Smooth muscle cell of the umbilical artery (primary cell): ENCODE measurements at places on chromosomes 3 and 15. TPM values are rescaled to one million over a fixed set of nuclear protein-coding genes. Genes with fewer than 3 reads are reported as not detected.

PLXNA1 gene
- total RNA-seq: 62.7 and 118 TPM in 2 replicates

CHAC1 gene
- total RNA-seq: 9.5 and 41.9 TPM in 2 replicates

COL7A1 gene
- 52.0 and 55.2 TPM in 2 replicates for total RNA-seq

THRB gene
- not detected in 2 replicates for total RNA-seq

UQCC5 gene
- total RNA-seq: 2.3 and 3.0 TPM in 2 replicates

SFMBT1 gene
- total RNA-seq: 3.3 and 6.4 TPM in 2 replicates

CLDND1 gene
- total RNA-seq: 116 and 134 TPM in 2 replicates

CEP19 gene
- 2.5 and 5.0 TPM in 2 replicates for total RNA-seq

CASR gene
- not detected in 2 replicates for total RNA-seq

ZKSCAN7 gene
- total RNA-seq: 4.2 and 8.6 TPM in 2 replicates

CDHR4 gene
- not detected in 2 replicates for total RNA-seq

FBXW12 gene
- not detected in 2 replicates for total RNA-seq

TMEM44 gene
- 17.2 and 27.5 TPM in 2 replicates for total RNA-seq

DNAJA4 gene
- 2.7 and 3.0 TPM in 2 replicates for total RNA-seq

FOXB1 gene
- total RNA-seq: not detected in 2 replicates

DVL3 gene
- 41.6 and 63.3 TPM in 2 replicates for total RNA-seq

RASA2 gene
- total RNA-seq: 13.7 and 21.4 TPM in 2 replicates

PCSK6 gene
- total RNA-seq: 1.2 and 3.2 TPM in 2 replicates

NAA80 gene
- 1.5 and 4.2 TPM in 2 replicates for total RNA-seq

TM4SF1 gene
- total RNA-seq: 17.5 and 59.2 TPM in 2 replicates

ATR gene
- 33.3 and 42.4 TPM in 2 replicates for total RNA-seq

NEO1 gene
- total RNA-seq: 88.6 and 109 TPM in 2 replicates

SERINC4 gene
- not detected in 2 replicates for total RNA-seq

REC114 gene
- total RNA-seq: not detected in 2 replicates

CTDSPL2 gene
- total RNA-seq: 51.7 and 54.8 TPM in 2 replicates

CFAP44 gene
- total RNA-seq: 5.6 and 6.5 TPM in 2 replicates

TRIM42 gene
- total RNA-seq: not detected in 2 replicates

QRICH1 gene
- total RNA-seq: 41.0 and 55.7 TPM in 2 replicates

OPA1 gene
- total RNA-seq: 74.5 and 116 TPM in 2 replicates

DZIP3 gene
- 14.2 and 16.6 TPM in 2 replicates for total RNA-seq

GRAMD1C gene
- total RNA-seq: 2.1 and 6.6 TPM in 2 replicates

SLC24A5 gene
- not detected in 2 replicates for total RNA-seq

IL5RA gene
- not detected in 2 replicates for total RNA-seq

FAM81A gene
- total RNA-seq: 0.28 and 0.30 TPM in 2 replicates

GPR62 gene
- 0.05 TPM in 1 of 2 replicates, not detected in the other for total RNA-seq

CHRNA5 gene
- total RNA-seq: 0.59 and 1.4 TPM in 2 replicates

GOLGA6L7 gene
- total RNA-seq: not detected in 2 replicates

EXD1 gene
- total RNA-seq: under 0.01 TPM in 1 of 2 replicates, not detected in the other

CDCP1 gene
- total RNA-seq: 10.4 and 76.4 TPM in 2 replicates

SLC51A gene
- total RNA-seq: not detected in 2 replicates

SCN11A gene
- not detected in 2 replicates for total RNA-seq

ACKR4 gene
- under 0.01 TPM in 1 of 2 replicates, not detected in the other for total RNA-seq

XIRP1 gene
- total RNA-seq: 0.05 TPM in 1 of 2 replicates, not detected in the other

MEIS2 gene
- 56.7 and 63.4 TPM in 2 replicates for total RNA-seq

ACOX2 gene
- total RNA-seq: 7.0 and 13.4 TPM in 2 replicates

SORD gene
- 10.7 and 28.3 TPM in 2 replicates for total RNA-seq

SH3BP5 gene
- 15.7 and 18.5 TPM in 2 replicates for total RNA-seq

SH2D7 gene
- not detected in 2 replicates for total RNA-seq

VILL gene
- 3.6 and 8.9 TPM in 2 replicates for total RNA-seq

GPR149 gene
- not detected in 2 replicates for total RNA-seq

KLF15 gene
- 0.59 TPM in 1 of 2 replicates, not detected in the other for total RNA-seq

ADCY5 gene
- total RNA-seq: 1.3 and 2.1 TPM in 2 replicates

PRICKLE2 gene
- total RNA-seq: 47.7 and 93.2 TPM in 2 replicates

FBXL22 gene
- 0.59 and 0.69 TPM in 2 replicates for total RNA-seq

ZBTB20 gene
- 6.5 and 9.5 TPM in 2 replicates for total RNA-seq

DGKG gene
- total RNA-seq: 3.9 and 6.7 TPM in 2 replicates

GOLGA8F gene
- not detected in 2 replicates for total RNA-seq

ZMYND10 gene
- total RNA-seq: 0.30 and 0.88 TPM in 2 replicates
